ENCODE measurements at places on chromosomes 6 and 20.

- no peak for DNase-seq
Observed at GRCh38 chr6:17884498-17885478, 102.6 kb downstream of the KIF13A start.

- DNase-seq, result no peak
Observed at GRCh38 chr20:57786304-57786932, 76.6 kb upstream of the PMEPA1 start.

GRCh38 chr6:24673625-24674024, 6.7 kb downstream of the ACOT13 start:
- no peak for DNase-seq

GRCh38 chr20:32064667-32065066, 12.6 kb downstream of the HCK start:
- no peak for DNase-seq

DNA sequence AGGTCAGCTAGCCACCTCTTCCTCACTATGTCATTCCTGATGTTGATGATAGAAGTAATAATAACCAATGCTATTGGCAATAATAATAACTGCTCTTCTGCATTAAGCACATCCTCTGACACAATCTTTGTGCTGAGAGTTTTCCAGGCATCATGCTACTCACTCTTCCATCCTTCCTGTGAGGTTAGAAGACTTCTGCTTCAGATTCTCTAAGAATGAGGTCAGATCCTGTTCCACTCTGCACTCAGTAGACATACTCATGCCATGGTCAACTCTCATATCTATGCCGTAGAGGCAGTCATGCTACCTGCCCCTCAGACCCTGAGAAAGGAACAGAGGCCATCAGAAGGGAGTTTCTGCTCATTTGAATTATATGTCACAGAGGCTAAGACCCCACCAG, 98.1 kb upstream of the TOP1 start:
- DNase-seq, result no peak

- no peak for DNase-seq
Observed at GRCh38 chr6:1871724-1872315, 262.1 kb downstream of the FOXC1 start.

GRCh38 chr6:159233365-159234101, 64.3 kb downstream of the FNDC1 start:
- DNase-seq, result no peak

- no peak for DNase-seq
Observed at GRCh38 chr6:38481851-38482250, 157.9 kb downstream of the BTBD9 start.

DNA sequence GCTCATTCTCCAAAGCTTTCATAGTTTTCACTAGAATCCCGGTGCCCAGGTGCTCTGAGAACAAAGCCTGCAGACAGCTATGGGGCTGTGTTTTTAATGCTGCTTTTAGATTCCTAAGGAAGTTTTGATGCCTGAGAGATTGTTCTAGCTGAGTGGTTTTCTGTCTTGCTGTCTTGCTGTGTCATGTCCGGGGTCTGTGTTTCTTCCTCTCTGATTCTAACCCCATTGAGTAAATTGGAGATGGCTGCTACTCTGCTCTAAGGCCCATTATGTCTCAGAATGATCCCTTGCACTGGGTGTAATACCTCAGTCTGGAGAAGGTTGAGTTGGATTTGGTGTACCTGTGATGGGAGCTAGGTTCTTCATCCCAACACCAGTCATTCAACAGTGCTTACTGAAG, 63.4 kb downstream of the ARID1B start:
- no peak for DNase-seq

DNA sequence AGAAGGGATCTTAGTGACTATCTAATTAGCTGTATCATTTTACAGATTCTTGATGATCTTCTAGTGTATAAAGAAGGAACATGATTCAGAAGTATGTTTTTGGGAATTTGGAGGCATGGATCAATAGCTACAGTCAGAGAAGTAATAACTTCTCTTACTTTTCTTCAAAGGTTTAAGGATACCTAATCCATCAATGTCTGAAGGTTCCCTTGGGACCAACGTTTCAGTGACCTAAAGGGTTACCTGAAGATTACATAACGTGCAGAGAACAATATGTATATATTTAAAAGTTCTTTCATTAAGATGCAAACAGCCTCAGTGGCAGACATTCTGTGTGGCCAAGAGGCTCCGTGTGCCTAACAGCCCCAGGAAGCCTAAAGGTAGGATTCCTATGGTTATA, 3.2 kb downstream of the HDAC2 start:
- DNase-seq, result no peak

GRCh38 chr6:64334636-64335035, 699.0 kb downstream of the PHF3 start:
- no peak for DNase-seq

DNA sequence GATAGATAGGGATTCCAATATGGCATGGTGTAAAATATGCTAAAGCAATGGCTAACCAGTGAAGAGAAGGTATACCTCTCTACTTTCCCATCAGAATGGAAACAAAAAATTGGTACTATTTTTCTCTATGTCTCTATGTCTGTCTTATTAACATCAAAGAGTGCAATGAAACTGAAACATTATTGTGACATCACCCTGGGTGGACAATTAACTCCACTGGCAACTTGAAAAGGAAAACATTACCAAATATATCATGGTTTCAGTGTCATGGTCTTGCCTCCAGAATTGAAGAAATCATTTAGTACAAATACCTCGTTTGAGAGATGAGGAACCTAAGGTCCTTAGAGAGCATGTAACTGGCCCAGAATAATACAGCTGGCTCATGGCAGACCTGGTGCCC, 1132.5 kb upstream of the MAP3K7 start:
- no peak for DNase-seq

- DNase-seq, result no peak
Observed at GRCh38 chr20:23435626-23436539, 3.6 kb upstream of the CSTL1 start.

- no peak for DNase-seq
Observed at GRCh38 chr6:130105996-130106704, 87.8 kb downstream of the L3MBTL3 start.
